Glomerular endothelial cell (primary cell): ENCODE measurements at places on chromosomes 5 and 9. TPM values are rescaled to one million over a fixed set of nuclear protein-coding genes. Genes with fewer than 3 reads are reported as not detected.

The XPA gene
- total RNA-seq: 5.6 and 9.4 TPM in 2 replicates

The ASB6 gene
- 24.9 and 29.8 TPM in 2 replicates for total RNA-seq

DNA sequence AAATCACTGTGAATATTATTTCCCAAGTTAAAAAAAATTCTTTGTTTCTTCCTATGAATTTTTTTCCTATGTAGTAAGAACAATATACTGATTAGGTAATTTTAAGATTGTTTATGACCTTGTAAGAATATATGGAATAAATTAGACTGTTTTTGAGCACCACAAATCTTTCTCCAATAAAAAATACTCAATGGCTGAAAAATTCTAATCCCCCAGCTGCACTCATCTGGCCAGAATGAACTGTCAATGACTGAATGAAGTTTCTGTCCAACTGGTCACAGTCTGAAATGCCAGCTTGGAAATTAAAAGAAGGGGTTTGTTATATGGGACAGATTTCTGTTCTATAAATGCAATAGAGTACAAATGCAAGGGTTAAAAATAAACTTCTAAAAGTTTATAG lies 569.5 kb upstream of the SEMA6A start:
- no peak for DNase-seq

DNA sequence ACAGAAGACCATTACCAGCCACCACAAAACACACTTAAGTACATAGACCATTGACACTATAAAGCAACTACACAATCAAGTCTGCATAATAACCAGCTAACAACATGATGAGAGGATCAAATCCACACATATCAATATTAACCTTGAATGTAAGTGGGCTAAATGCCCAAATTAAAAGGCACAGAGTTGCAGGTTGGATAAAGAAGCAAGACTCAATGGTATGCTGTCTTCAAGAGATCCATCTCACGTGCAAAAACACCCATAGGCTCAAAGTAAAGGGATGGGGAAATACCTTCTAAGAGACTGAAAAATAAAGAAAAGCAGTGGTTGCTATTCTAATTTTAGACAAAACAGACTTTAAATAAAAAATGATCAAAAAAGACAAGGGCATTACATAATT lies 113.6 kb upstream of the CD180 start:
- DNase-seq: no peak

- no peak for DNase-seq
Measured at GRCh38 chr5:133471699-133472098, 140.6 kb downstream of the FSTL4 start.

- DNase-seq: no peak
Measured at GRCh38 chr5:159332800-159333544, 2.7 kb upstream of the IL12B start.
